NCI-H187 (cell line): ENCODE measurements at places on chromosomes 13 and 19.

DNA sequence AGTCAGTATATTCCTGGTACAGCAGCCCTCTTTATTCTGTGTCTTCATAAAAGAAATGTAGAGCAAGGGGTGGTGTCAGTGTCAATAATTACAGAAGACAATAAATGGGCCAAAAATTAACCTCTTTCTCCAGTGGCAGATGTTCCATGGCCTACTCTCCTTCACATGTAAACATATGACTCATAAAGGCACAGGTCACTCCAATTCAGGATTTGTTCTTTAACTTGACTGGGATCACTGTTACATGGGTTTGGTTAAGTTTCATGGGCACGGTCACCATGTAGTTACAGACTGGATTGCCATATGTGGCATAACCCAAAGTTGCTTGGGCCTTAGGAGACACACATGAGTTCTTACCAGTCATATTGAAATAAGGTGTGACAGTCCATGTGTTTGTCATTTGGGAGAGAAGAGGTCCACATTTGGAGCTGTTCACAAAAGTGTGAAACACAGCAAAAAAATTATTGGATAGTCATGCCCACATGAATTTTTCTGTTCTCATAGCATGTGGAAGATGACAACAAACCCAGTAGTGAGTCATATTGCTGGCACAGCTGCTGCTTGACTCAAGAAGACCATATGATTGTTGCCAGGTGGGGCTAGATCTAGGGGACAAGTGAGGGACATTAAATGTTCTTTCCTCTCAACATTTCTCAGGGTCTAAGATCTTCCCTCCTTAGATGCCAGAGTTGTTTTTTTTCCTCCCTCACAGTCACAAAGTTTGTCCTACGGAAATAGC, 68.1 kb upstream of the HTR2A start:
- no peak for DNase-seq

DNA sequence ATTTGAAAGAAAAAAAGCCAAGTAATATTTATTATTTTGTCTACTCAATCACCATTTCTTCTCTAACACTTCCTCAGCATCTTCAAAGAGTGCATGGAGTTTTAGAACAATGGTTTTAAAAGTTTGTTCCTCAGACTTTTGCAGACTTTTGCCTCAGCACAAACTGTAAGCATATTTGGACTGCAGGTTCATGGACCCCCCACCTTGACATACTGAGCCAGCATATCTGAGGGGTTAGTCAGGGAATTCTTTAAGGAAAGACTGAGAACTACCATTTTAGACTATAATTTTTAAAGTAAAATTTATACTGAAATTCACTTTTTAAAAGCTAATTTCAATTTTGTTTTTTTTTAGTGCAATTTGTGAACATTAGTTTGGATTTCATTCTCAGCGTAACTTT, 1676.8 kb upstream of the PCDH20 start:
- DNase-seq = no peak

DNA sequence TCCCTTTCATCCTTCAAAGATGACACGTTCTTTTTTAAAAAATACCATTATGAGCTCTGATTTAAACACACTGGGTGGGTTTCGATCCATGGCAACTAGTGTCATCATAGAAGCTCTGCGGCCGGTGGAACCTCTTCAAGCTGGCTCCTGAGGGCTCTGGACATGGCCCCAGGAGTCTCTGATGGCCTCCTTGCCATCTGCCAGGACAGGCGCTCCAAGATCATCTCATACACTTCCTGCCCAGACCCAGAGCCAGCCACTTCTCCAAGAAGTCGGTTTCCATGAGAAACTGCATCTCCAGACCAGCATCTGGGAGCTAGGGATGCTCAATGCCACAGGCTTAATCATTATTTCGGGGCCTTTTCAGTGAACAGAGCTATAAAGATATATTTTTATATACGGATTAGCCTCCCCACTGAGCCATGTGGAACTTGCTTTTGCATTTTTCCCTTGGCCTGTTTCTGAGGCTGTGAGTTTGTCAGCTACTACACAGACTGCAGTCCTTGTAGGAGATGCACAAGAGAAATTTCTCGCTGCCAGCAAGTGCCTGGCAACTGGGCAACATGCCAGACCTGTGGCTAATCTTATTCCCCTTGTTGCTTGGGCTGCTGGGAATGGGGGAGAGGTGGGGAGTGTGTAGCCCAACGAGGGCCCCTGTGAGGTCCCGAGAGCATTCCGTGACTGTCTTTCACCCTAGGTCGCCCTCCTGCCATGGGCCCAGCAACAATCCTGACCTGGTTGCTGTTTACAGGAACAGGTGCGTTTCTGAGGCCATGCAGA, 15.9 kb downstream of the SUGP1 start:
- no peak for DNase-seq

- DNase-seq = no peak
These were observed 35.0 kb downstream of the AMER2 start for GRCh38 chr13:25136880-25137787.

DNA sequence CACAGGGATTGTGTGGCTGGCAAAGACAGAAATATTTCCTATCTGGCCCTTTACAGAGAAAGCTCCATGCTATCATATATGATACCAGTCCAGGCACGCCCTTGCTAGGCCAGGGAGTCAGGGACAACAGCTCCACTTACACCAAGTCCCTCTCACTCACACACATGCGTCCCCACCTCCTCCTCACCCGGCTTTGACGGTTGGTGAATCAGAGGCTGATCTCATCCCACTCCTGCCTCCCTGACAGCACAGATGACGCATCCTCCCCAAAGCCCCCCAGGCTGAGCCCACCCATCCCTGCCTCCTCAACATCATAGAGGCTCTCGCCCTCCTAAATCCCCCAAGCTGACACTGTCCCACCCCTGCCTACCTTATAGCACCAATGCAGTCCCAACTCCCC, 62.7 kb downstream of the F2RL3 start:
- no peak for DNase-seq
